ENCODE measurements at places on chromosomes 13 and 19.

- DNase-seq = no peak
These were observed 8.1 kb downstream of the SIGLEC11 start for GRCh38 chr19:49952906-49953305.

DNA sequence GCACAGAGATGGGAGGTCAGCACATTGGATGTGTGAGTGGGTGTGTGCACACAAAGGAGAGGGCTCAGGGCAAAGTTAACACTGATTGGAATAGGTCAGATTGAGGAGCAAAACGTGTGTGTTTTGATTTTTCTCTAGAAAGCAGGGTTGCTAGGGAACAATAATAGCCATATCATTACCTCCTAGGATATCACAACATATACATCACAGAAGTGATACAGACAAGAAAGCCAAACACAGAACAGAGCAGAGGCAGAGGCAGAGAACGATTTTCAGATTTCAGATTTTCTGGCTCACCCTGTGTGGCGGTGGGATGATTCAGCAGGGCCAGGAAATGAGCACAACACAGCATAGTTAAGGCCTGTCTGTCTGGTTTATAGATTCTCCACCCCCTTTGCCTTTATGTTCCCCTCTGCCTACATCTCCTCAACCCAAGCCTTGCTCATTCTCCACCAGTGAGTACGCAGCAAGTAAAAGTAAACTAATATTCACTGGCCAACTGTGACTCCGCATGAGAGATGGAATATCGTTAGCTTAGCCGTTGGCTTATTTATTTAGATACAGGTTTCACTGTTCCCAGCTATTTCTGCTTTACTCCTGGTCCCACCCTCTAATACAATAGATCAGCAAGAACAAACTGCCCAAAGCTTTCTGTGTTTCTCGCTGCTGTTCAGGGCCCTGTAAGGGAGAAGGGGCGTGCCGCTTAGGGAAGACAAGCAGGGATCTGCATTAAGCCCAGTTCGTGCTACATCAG, 182.7 kb upstream of the TSC22D1 start:
- DNase-seq = peak; percentile 47

- no peak for DNase-seq
These were observed 2.6 kb downstream of the ISYNA1 start for GRCh38 chr19:18435178-18435841.

- DNase-seq = no peak
These were observed 283.3 kb downstream of the FOXO1 start for GRCh38 chr13:40383132-40383531.

DNA sequence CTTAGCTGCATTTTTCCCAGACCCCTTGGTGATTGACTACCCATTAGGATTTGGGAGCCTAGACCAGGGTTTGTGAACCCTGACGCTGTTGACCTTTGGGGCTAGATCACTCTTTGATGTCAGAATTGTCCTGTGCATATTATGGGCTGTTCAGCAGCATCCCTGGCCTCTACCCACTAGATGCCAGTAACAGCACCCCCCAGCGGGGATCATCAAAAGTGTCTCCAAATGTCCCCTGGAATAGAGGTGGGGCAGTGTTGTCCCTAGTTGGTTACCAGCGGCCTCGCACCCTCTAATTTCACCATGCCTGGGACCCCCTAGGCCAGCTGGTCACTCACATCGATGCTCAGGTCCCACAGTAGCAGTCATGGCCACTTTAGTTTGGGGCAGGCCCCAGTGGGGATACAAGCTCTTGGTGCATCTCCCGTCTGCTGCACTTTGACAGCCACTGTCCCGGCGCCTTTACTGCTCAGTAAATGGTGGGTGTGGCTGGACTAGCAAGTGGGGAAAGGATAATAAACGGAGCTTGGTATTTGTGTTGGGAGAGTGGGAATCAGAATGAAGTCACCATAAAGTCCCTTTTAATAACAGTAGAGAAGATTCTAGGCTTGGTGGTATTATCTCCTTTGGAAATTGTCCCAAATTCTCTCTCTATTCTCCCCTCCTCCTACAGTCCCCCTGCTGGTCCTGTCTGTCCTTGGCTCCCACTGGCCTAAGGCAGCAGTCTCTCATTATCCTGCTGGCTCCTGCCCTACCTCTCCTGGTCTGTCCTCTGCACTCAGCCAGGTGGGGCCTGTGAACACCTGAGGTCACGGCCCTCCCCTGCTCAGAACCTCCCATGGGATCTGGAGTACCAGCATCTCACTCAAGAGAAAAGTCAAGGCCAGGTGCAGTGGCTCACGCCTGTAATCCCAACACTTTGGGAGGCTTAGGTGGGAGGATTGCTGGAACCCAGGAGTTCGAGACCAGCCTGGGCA, 80.6 kb downstream of the SIPA1L3 start:
- DNase-seq = no peak

DNA sequence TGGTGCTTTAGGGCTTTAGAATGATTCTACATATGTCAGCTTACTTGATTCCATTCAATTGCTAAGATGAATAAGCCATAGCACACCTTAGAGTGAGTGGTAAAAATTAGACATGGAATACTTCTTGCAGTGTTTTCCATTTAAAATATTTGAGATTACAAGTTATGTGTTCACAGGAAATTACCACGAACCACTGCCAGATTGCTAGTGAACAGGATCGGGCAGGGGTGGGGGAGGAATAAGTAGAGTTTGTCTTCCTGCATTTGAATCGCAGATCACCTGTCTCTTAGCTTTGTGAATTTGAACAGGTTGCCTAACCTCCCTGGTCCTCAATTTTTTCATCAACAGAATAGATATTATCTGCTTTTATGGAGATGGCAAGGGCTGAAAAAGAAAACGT, 124.6 kb downstream of the GGACT start:
- DNase-seq = no peak

DNA sequence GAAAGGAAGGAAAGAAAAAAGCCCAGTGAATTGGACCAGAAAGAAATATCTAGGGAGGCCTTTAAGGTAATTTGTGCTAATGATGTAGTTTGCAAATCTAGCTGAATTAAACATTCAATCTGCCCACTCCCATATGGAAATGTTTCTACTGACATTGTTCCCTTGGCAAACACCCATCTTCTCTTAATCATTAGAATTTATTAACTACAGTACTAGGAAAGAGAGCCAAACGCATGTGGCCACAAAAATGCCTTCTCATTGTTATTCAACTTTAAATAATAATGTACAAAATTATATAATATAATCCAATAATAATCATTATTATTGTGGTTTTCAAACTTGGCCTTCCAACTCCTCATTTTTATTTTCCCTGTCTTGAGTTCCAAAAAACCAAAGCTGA, 234.7 kb downstream of the NHLRC3 start:
- no peak for DNase-seq

DNA sequence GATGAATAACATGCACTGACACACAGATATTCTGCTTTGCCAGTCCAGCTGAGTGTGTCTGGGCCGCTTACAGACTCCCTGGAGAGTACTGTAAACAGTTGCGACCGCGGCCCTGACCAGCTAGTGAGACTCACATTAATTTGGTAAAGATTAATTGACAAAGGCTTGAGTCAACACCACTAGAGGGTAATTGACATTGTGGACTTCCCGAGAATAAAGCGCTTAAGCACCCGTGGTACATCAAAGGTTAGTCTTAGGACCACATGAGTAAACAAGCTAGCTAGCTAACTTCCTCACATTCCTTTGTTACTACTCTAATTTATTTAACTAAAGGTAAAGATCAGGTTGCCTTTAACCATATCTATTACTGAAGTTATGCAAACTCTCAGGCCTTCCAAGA, 624.4 kb upstream of the ARGLU1 start:
- DNase-seq = no peak

DNA sequence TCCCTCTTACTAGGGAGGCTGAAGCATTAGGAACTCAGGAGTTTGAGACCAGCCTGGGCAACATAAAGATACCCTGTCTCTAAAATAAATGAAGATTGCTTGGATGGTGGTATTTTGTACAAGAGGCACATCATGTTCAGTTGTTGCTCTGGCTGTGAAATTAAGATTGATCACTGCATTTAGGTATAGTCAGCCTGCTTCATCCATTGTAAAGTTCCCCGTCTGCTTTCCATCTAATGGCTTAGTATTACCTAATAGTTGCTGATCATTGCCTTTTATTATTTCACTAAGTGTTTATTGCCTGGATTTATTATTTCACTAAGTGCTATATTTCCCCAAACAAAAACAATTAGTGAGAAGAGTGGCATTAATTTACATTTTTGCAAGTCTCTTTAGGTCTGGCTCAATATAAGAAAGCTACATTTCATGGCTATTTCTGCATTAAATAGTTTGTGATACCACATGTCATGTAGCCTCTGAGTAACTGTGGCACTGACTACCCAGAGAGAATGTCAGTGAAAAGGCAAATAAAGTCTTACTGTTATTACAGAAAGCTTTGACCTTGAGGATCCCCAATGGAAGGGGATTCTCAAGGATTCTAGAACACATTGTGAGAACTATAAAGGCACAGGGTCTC, 45.0 kb upstream of the ZMYM5 start:
- DNase-seq = no peak

DNA sequence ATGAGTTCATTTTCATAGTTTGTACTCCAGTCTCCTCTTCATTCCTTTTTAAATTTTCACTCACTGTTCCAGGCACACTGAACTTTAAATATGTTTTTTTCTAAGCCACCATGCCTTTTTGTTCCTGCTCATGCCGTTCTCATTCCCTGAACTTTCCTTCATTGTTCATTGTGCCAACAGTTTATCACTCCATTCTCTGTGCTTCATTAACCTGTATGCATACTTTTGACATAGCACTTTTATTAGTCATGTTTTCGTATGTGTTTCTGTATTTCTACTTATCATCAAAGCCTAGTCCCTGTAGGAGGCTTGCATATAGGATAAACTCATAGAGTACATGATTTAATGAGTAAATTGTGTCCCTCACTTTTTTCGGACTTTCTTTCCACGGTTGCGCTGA, 65.3 kb downstream of the PCDH20 start:
- no peak for DNase-seq
